ENCODE measurements at places on chromosomes 11 and 22. TPM values are rescaled to one million over a fixed set of nuclear protein-coding genes. Genes with fewer than 3 reads are reported as not detected.

ACAD8 gene
- 19.8 TPM for total RNA-seq

SERHL2 gene
- total RNA-seq: 3.8 TPM

TUB gene
- total RNA-seq: 1.4 TPM

C11orf97 gene
- total RNA-seq: not detected

ANGPTL5 gene
- total RNA-seq: not detected

MTCH2 gene
- total RNA-seq: 85.2 TPM

RASGRP2 gene
- total RNA-seq: 1.8 TPM

Data from dermis microvascular lymphatic vessel endothelial cell (primary cell).